Stimulated activated CD8-positive, alpha-beta memory T cell treated with anti-CD3 and anti-CD28 coated beads, Interleukin-2, amount 100 ng/mL, for 1 hour (primary cell): ENCODE measurements at places on chromosomes 3 and 15.

DNA sequence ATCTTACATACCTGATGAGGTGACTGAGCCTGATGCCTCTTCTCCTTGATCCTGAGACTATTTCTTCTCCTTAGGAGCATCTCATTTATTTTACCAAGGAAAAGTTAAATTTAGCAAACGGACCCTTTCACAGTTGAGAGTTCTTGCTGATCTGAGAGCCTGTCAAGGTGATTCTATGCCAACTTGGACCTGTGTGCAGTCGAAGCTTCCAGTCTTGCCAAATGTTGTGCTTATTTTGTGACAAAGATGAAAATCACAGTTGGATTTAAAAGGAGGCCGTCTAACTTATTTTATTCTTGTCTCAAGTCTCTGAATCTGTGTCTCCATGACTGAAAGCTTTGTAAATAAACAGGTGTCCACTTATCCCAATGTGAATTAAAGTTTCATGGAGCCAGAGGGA lies 296.3 kb upstream of the EPHA3 start:
- no peak for DNase-seq

- no peak for DNase-seq
Observed at GRCh38 chr3:6528951-6529350, 332.0 kb upstream of the GRM7 start.

GRCh38 chr3:58540176-58540858 lies 3.3 kb upstream of the ACOX2 start:
- DNase-seq, result no peak

DNA sequence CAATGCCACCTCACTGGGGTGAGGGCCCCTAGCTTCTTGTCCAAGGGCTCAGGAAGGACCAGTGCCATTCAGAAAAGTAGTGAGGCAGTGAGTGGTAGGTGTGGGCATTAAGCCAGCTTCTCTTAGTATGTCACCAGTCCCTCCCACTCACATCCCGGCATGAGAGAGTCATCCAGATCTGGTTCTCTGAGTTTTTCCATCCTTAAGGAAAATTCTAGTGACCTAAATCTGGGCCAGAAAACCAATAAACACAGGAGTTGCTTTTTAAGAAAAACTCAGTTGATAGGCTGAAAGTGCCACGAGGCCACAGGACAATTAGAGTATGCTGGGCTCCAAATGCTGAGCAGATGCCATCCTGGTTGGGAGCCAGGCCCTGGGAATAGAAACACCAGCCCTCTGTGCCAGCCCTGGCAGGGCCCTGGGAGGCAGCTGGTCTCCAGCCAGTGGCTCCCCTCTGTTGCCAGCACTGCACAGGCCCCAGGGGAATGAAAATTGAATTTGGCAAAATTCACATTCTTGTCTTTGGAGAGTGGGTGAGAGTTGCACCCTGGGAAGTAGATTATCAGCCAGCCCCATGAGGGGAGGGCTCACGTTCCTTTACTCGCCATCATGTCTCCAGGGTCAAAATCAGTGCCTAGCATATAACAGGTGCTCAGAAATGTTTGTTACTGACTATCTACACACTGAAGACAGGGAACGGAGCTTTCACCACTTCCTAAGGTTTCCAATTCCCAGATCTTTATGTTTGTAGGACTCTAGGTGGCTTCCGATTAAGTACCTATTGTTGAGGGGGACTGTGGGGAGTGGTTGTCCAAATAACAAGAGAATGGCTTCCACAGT lies 52.8 kb downstream of the FAM43A start:
- no peak for DNase-seq

GRCh38 chr3:161082063-161082462 lies 23.1 kb downstream of the B3GALNT1 start:
- DNase-seq, result no peak

DNA sequence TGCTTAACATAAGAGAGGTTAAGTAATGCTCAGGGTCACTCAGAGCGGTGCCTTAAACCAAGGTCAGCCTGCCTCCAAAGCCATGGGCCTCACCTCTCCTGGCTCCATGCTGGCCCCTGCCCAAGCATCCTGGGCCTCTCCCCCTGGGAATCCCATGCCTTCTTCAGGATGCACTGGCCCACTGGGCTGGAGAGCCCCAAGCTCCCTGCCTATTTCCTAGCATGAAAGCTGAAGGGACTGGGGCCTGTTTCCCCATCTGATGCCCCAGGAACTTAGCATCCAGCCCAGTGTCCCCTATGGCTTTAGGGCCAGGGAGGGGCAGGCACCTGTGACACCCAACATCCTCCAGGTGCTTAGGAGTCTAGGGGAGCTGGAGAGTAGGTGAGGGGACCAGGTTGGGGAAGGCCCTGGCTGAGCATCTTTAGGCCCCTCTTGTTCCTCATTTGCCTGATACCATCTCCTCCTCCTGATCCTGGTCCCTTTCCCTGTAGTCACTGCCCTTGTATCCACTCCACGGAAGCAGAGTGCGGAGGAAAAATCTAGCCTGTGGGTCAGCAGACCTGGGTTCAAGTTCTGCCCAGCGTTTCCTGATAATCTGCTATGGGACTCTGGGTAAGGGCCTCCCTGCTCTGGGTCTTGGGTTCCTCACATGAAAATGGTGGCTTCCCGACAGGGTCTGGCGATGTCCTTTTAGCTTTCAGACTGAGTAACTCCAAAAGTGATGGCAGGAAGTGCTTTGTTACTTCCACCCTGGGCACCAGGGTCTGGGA lies 28.6 kb downstream of the EHD4 start:
- no peak for DNase-seq

- DNase-seq, result no peak
Observed at GRCh38 chr15:83166218-83166617, 41.4 kb downstream of the HDGFL3 start.

- no peak for DNase-seq
Observed at GRCh38 chr15:78637776-78638435, 3.1 kb downstream of the CHRNB4 start.

GRCh38 chr3:135929670-135930069 lies 35.9 kb upstream of the PPP2R3A start:
- DNase-seq, result no peak

DNA sequence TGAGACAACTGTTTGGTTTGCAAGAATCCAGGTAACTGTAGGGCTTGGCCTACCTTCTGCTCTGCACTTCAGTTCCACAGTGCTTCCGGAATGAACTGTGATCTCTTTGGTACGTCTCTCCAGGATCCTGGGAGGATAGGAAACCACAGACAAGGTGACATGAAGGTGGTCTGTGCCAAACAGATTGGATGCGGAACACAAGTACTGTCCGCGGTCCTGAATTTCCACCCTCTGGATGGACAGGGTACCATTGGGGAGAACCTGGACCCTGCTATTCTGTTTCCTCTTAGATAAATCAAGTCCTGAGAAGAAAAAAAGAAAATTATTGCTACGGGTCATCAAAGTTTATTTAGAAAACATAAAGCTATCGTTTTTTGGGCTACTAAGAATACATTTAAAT lies 17.3 kb downstream of the IGSF10 start:
- no peak for DNase-seq
